ENCODE measurements at places on chromosomes 1 and 21.

GRCh38 chr1:94795434-94795833, 24.7 kb upstream of the SLC44A3 start:
- DNase-seq: no peak

DNA sequence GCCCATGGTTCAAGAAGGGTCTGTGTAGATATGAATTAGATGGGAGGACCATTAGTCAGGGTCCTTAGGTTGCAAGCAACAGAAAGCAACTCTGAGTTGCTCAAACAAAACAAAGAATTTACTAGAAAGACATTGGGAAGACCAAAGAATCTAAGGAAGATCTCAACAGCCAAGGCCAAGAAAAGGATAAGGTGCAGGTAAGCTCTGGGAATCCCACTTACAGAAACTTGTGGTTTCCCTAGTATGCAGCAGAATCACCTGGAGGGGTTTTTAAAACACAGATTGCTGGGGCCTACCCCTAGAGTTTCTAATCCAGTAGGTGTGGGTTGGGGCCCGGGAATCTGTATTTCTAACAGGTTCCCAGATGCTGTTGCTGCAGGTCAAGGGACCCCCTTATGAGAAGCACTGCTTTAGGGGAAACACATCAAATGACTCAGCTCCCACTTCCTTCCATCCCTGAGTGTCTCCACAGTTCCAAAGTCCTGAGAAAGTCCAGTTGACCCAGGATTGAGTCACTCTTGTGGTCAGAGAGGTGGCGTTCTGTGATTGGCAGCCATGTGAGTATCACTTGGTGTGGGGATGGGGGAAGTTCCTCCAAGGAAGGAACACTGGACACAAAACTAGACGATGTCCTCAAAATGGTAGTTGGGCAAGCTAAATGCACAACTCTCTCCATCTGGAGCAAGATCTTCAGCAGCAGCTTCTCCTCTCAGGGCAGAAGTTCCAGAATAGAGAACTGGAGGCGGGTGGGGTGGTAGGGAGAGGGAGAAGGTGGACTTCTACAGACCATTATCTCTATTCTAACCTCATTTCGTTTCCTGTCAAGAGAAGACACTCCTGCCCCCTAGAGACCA, 24.2 kb upstream of the EYA3 start:
- no peak for DNase-seq

GRCh38 chr1:6496365-6496721, 4.9 kb upstream of the PLEKHG5 start:
- DNase-seq: no peak

GRCh38 chr1:198175423-198176170, 18.8 kb downstream of the NEK7 start:
- no peak for DNase-seq

DNA sequence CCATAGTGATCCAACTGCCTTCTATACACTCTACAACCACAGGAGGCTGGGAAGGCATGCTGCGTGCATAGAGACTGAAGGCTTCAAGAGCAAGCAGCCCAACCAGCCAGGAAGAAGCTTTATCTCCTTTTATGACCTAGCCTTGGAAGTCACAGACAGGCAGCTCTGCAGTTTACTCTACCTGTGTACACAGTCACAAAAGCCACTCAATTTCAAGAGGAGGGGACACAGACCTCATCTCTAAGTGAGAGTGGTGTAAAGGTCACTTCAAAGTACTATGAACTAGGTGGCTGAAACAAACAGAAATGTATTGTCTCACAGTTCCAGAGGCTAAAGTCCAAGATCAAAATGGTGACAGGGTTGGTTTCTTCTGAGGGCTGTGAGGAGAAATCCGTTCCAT, 69.6 kb upstream of the GJB5 start:
- no peak for DNase-seq

Measured in stimulated activated CD8-positive, alpha-beta memory T cell treated with anti-CD3 and anti-CD28 coated beads, Interleukin-2, amount 100 ng/mL, for 1 hour (primary cell).